ENCODE measurements at places on chromosomes 12 and 14. TPM values are rescaled to one million over a fixed set of nuclear protein-coding genes. Genes with fewer than 3 reads are reported as not detected.

DNA sequence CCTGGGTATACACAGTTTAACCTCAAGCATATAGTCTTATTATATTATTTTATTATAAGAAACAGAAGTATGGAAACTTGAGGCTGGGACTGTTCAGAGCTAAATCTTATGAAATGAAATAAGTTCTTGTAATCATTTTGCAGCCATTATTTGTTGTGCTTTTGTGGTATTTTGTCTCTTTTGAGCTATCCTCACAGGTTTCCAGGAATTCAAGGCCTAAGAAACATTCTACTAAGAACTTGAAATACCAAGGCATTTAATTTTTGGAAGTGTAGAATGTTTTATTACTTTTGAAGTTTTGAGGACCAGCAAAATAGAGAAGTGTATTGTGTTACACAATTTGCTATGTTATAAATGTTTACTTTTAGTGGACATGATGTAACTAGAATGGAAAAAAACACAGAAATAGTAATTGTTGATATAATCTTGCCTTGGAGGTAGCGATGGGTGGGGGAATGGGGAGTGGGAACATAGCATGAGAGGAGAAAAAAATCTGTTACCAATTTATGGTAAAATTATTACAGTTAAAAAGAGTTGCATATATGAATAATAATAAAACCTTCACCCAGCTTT is 81.7 kb downstream of the CRADD start:
- no peaks in the 10 kb centered on the region for H3K36me3 ChIP-seq
- peaks cover 14% of the 10 kb centered on the region for H3K4me1 ChIP-seq
- H3K27ac ChIP-seq = no peak overlapping the region
- no peak overlapping the region for H3K4me3 ChIP-seq
- DNase-seq = no peak

- H3K36me3 ChIP-seq = no peaks in the 10 kb centered on the region
- H3K27ac ChIP-seq = no peak overlapping the region
- peaks cover 20% of the 10 kb centered on the region for H3K27me3 ChIP-seq
- H3K4me1 ChIP-seq = peaks cover 8% of the 10 kb centered on the region
- H3K4me3 ChIP-seq = no peak overlapping the region
- no peak for DNase-seq
These were observed 216.0 kb upstream of the FKBP4 start for GRCh38 chr12:2578772-2579171.

GRCh38 chr12:76010732-76011458 is 20.7 kb downstream of the PHLDA1 start:
- H3K4me3 ChIP-seq = no peak overlapping the region
- peaks cover 13% of the 10 kb centered on the region for H3K4me1 ChIP-seq
- no peaks in the 10 kb centered on the region for H3K27me3 ChIP-seq
- H3K27ac ChIP-seq = peak overlapping the region; percentile 39
- H3K36me3 ChIP-seq = no peaks in the 10 kb centered on the region

DNA sequence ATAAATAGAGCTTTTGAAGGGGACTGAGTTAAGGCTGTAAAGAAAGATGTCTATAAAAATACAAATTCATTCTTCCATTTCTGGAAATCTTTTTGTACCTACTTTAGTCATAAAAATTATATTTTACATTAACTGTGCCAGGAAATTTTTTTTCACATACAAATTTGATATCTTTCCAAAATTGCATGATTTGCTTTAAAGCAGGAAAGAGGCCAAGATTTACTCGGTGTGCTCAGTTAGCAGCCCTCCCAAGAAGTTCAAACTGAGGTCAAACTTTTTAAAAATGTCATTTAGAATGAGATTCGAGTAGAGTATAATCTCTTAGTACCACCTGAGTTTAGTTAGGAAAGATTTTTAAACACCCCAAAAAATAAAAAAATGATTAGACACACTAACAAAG is 173.2 kb upstream of the GRIP1 start:
- H3K27ac ChIP-seq = no peak overlapping the region
- DNase-seq = peak; percentile 62
- no peaks in the 10 kb centered on the region for H3K27me3 ChIP-seq
- H3K4me3 ChIP-seq = no peak overlapping the region

DNA sequence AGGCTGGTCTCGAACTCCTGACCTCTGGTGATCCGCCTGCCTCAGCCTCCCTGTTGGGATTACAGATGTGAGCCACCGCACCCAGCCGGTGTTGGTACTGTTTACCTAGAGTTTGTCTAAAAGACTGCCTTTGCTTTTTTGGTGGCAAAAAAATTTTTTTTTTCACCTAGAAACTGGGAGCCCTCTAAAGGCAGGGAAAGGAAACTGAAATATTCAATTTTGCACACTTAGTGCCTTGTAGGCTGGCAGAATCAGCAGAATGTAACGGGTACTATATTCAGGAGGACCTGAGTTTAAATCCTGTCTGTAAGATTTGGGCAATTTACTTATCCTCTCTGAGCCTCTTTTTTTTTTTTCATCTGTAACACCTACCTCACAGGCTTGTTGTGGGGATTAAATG is 43.6 kb downstream of the PAPLN start:
- peaks cover 48% of the 10 kb centered on the region for H3K36me3 ChIP-seq
- H3K27me3 ChIP-seq = no peaks in the 10 kb centered on the region
- H3K27ac ChIP-seq = no peak overlapping the region
- H3K4me3 ChIP-seq = no peak overlapping the region
- DNase-seq = no peak
- H3K4me1 ChIP-seq = no peaks in the 10 kb centered on the region

Gene LRRK2
- 5.9 TPM for total RNA-seq

Gene INSM2
- not detected for total RNA-seq
